ENCODE measurements at places on chromosomes 6 and 20.
A peak's percentile ranks its signal among the peaks of the same experiment; 100 is the strongest.

- no peak for DNase-seq
Measured at GRCh38 chr20:51634257-51634656, 91.7 kb upstream of the NFATC2 start.

DNA sequence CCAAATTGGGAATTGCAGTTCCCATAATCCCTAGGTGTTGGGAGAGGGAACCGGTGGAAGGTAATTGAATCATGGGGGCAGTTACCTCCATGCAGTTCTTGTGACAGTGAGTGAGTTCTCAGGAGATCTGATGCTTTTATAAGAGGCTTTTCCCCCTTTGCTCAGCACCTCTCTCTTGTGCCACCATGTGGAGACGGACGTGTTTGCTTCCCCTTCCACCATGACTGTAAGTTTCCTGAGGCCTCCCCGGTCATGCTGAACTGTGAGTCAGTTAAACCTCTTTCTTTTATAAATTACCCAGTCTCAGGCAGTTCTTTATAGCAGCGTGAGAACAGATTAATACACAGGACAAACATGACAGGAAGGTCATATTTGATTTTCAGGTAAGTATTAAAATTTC lies 25.3 kb upstream of the HECA start:
- DNase-seq: no peak

DNA sequence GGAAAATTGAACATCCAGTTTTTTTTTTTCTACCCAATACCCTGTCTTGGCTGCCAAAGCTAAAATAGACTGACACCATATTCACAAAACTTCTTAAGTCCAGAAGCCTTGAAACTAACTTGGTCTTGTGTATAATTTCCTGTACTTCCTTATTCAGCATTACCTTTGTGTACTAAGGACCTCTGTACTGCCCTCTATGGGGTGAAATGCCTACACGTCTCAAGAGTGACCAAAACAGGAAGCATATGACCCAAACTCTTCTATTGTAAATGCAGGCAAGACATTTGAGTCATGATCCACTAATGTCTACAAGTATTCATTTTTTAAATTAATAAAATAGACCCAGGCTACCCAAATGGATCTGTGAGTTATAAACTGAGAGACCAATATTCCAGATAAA lies 50.4 kb downstream of the HMGCLL1 start:
- no peak for DNase-seq

GRCh38 chr6:68710916-68711315 lies 75.8 kb downstream of the ADGRB3 start:
- no peak for DNase-seq

GRCh38 chr6:142400495-142400894 lies 98.7 kb downstream of the ADGRG6 start:
- no peak for DNase-seq

GRCh38 chr20:51854921-51855320 lies 52.6 kb upstream of the SALL4 start:
- DNase-seq: no peak

DNA sequence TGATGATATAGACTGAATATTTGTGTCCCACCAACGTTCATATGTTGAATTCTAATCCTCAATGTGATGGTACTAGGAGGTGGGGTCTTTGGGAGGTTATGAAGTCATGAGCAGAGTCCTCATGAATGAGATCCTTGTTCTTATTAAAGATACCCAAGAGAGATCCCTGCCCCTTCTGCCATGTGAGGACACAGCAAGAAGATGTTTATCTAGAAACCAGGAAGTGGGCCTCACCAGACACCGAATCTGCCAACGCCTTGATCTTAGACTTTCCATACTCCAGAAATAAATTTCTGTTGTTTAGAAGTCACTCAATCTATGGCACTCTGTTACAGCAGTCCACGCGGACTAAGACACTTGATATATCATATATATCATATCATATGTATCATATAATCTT lies 67.7 kb upstream of the GCM1 start:
- DNase-seq: no peak

DNA sequence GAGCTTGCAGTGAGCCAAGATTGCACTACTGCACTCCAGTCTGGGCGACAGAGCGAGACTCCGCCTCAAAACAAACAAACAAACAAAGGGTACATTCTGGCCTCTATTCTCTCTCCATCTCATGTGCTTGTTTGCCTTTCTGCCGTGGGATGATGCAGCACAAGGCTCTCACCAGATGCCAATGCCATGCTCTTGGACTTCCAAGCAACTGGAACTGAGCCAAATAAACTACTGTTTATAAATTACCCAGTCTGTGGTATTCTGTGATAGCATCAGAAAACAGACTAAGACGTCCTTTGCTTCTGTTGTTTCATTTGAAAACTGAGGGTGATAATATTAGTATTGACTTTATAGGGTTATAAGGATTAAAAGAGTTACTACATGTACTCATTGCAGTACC lies 3.6 kb upstream of the BRD2 start:
- no peak for DNase-seq

DNA sequence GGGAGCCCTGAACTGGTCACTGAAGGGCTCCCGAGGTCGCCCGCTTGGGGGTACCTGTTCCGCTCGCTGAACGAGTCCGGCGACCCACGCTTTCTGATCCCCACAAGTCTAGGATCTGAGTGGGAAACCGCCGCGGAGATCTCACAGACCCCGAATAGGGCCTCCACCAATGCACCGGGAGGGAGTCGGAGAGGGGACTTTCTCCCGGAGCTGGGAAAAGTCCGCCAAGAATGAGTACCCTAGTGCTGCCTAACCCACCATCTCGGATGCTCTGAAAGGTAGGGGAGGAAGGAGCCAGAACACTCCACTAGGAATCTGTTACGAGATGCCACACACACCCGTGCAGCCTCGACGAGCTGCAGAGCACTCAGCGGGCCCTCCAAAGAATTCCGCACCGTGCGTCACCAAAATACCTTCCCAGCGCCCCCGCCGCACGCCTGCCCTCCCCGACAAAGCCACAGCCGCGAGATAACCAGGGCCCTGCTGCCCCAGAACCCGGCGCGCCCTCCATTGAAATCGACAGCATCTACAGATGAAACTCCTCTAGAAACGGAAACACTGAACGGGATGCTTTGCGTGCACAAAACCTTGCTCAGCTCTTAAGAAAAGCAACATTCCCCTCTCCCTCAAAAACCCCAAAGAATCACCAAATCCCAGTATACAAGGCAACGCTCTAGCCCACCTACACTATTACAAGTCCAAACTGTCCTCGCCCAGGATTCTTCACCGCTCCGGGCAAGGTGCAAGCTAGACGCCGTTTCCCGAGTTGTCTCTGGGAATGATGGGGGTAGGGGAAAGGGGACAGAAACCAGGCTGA lies 686 bp downstream of the COL12A1 start:
- DNase-seq: no peak

- no peak for DNase-seq
Measured at GRCh38 chr6:44097782-44098317, 29.4 kb downstream of the MRPL14 start.

- DNase-seq: no peak
Measured at GRCh38 chr6:170086639-170087420, 204.0 kb downstream of the DLL1 start.

DNA sequence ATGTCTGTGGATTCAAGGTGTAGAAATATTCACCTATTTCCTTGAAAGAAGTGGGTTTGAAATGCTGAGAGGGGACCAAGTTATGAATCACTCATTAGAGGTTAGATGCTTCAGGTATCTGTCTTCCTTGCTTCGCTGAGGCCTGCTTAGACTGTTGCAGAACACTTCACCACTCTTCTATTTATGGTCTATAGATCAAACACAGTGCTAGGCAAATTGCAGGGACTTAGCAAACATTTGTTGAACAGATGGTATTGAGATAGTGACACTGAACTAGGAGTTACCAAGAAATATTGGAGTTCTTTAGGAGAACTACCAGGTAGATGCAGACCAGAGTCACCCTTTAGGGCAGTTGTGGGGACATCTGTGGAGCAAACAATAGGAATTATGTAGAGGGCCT lies 123.8 kb downstream of the RFPL4B start:
- no peak for DNase-seq

DNA sequence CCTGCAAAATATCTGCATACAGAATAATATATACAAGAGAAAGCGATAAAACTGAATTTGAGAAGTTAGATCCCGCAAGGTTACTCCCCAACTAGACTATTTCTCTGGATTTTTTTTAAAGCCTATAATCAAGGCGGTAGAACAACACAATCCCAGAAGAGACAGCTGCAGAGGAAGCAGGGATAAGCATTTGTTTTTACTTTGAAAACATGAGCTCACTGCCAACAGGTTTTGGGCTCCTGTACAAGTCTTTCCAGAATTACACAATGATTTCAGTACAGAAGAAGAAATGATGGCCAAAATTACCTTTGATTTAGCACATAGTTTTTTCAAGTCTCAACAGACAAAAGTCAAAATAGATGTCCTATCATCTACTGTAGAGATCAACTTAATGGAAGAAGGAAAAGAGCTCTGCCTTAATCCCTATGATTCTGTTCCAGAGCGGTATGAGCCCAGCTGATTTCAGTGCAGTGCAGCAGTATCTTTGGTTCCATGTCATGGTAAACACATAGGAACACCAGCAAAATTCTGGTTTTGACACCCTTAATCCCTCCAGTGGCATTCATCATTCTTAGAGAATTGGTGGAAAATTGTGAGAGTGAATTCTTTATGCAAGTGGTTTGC lies 304.3 kb downstream of the HDGFL1 start:
- DNase-seq: no peak

- no peak for DNase-seq
Measured at GRCh38 chr6:6002848-6003620, 3.7 kb downstream of the NRN1 start.

- DNase-seq: no peak
Measured at GRCh38 chr6:143110572-143110971, 49.9 kb downstream of the AIG1 start.

GRCh38 chr6:5389086-5389745 lies 127.9 kb downstream of the FARS2 start:
- DNase-seq: no peak

DNA sequence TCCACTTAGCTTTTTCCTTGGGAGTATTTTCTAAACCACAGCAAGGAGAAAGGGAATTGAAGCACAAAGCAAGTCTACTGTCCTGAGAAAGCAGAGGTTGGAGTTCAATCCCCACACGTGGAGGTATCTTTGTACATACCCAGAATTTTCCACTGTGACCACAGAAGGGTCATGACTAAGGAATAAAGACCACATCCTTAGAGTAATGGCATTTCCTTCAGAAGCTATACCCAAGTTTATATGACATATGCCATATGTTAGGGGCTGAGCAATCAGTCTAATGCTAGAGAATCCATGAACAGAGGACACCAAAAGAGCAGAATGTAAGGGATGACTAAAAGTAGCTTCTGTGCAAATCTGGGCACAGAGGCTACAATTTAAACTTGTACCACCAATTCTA lies 46.4 kb downstream of the ATG5 start:
- no peak for DNase-seq

- no peak for DNase-seq
Measured at GRCh38 chr6:126170978-126171382, 168.9 kb upstream of the CENPW start.

GRCh38 chr6:167776906-167777627 lies 49.6 kb upstream of the AFDN start:
- no peak for DNase-seq

DNA sequence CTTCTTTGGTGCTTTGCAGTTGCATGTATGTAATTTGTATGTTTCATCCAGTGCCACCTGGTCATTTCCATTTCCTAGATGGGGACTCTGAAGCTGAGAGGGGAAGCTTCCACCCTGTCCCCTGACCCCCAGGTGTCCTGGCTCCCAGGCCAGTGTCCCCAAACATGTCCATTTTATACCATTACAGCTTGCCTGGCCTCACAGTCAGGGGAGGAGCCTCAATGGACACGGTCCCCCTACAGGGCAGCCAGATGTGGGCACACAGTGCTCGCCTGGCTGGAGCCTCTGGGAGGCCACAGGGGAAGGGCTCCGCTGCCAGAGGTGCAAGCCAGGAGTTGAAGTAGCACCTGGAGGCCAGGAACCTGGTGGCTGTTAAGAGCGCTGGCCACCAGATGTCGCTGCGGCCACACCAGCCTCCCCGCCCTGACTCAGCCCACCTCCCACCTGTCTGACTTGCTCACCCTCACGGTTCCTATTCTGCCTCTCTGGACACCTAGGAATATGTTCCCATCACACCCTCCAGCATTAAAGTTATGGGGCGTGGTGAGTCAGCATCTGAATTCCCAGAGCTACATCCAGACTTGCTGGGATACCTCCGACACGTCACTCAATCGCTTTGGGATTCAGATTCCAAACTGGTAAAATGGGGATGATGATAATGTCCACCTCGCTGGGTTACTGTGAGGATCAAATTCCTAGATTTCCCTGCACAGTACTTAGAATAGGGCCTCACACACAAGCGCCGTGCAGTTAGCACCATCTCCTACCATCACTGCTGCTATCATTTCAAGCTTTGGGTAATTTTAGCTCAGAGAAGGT lies 107.4 kb downstream of the SULF2 start:
- DNase-seq: no peak

DNA sequence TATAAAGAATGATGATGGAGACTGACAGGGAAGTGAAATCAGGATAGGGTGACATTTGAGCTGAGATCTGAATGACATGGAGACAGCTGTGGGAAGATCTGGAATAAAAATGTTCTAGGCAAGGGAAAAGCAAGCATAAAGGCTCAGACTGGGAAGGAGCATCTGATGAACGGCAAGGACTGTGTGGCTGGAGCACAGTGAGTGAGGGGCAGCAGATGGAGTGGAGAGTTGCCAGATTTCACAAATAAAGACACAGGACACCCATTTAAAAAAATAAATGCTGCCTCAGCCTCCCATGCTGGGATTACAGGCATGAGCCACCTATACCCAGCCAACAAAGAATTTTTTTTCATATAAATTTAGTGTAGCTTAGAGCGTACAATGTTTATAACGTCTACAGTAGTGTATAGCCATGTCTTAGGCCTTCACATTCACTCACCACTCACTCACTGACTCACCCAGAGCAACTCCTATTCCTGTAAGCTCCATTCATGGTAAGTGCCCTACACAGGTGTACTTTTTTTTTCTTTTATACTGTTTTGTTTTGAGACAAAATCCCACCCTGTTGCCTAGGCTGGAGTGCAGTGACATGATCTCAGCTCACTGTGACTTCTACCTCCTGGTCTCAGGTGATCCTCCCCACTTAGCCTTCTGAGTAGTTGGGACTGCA lies 2.4 kb upstream of the ZBTB24 start:
- DNase-seq: no peak

DNA sequence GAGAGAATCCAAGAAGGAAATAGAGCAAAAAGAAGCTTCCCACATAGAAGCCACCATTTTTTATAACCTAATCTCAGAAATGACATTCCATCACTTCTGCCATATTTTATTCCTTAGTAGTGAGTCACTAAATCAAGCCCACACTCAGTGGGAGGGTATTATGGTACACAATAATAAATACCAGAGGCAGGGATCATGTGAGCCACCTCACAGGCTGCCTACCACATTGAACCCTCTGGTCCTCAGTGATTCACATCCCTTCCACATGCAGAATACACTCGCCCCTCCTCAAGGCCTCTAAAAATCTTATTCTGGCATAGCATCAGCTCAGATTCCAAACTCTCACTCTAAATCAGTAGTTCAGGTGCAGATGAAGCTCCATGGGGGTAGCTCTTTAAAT lies 49.4 kb downstream of the TMC2 start:
- DNase-seq: no peak

- peak; percentile 54 for DNase-seq
Measured at GRCh38 chr20:32521780-32522525, 63.2 kb downstream of the NOL4L start.
